ENCODE measurements at places on chromosomes 1 and 21. TPM values are rescaled to one million over a fixed set of nuclear protein-coding genes. Genes with fewer than 3 reads are reported as not detected.

GRCh38 chr1:192954705-192955265, 104.4 kb downstream of the UCHL5 start:
- DNase-seq, result peak; percentile 59

- no peak for DNase-seq
Observed at GRCh38 chr1:154954541-154954940, 1.4 kb downstream of the PBXIP1 start.

- DNase-seq, result no peak
Observed at GRCh38 chr1:76503100-76503499, 364.2 kb upstream of the ST6GALNAC5 start.

DNA sequence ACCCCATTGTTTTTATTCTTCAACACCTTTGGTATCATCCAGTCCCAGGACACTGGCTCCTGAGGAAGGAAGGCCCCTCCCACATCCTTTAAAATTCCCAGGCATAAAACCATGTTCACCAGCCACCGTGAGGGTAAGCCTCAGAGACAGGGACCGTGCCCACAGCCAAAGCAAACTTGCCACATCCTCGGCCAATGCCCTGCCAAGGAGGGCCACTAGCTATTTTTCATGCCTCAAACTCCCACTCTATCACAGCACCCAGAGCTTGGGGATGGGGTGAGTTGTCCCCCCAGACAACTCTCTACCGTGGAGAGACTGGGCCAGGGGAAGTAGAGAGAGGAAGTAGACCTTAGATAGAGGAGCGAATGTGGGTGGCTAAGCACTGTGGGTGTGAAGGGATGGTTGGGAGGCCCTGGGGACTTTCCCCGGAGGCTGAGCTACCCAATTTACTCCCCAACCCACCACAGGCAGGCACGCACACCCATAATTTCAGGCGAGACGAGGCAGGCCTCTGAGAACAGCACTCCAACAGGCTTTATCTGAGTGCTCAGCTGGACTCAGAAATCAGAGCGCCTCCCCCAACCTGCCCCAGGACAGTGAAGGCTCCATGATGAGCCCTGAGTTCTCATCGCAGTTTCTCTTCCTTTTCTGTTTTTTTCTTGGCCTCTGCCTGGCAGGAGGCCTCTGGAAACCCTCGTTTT, 15.9 kb upstream of the BTG2 start:
- no peak for DNase-seq

DNA sequence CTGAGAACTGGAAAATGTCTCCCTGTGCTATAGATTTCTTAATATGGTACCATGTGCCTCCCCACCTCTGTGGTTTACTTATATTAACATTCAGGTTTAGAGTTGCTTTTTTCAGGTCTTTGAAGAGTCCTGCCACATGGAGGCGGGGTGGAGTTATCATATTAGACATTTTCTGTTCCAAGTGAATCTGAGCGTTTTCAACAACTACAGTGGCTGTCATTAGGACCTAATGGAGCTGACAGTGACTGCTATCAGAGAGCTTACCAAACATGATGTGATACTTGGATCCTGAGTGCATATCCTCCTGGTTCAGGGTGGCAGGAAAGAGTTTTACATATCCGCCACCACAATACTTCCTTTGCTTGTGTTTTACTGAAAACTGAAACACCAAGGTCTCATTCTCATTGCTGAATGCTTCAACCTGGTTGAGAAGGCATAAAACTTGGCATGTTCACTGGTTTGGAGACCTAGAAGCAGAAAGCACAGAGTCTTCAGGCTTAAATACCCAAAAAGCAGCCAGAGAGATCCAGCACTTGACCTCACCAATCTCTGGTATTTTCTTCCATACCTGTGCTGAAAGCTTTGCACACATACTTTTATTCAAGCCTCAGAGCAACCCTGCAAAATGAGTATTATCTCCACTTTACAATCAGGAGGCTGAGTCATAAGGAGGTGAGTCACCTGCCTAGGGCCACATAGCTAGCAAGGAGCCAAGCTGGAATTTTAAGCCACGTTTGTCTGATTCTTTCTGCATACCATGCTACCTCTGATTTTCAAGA, 47.4 kb upstream of the OSBPL9 start:
- peak; percentile 51 for DNase-seq

DNA sequence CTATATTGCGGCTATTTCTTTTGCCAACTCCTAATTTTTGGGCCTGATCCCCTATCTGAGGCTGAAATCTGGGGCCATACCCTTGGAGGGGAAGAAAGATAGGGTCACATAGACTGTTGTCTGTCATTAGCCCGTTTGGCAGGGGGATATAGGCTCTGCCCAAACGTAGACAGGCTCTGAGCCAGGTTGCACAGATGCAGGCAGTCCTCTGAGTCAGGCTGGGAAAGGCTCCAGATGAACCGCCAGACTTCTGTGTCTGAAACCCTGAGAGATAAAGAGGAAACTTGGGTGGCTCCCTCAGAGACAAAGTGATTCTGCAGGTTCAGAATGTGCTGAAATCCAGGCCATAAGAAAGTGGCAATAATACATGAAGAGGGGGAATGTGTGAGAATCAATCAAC, 4.0 kb upstream of the CAP1 start:
- no peak for DNase-seq

- no peak for DNase-seq
Observed at GRCh38 chr1:15452216-15452615, 4.3 kb upstream of the CELA2A start.

- DNase-seq, result no peak
Observed at GRCh38 chr1:15786581-15786980, 20.9 kb downstream of the UQCRHL start.

DNA sequence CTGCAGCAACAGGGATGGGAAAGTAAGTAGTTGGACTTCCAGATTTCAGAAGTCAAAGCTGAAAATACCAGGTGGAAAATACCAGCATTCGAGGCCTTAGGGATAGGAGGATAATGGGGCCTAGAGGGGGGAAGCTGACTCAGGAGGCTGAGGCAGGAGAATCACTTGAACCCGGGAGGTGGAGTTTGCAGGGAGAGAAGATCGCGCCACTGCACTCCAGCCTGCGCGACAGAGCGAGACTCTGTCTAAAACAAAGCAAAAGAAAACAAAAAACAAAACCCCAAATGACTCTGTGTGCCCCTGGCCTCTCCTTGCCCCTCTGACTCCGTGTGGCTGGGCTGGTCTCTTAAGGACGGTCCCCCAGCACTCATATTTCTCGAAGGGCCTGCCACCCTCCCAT, 3.4 kb downstream of the SH2D2A start:
- no peak for DNase-seq

GRCh38 chr1:172398970-172399755, 21.3 kb upstream of the C1orf105 start:
- DNase-seq, result peak; percentile 90

DNA sequence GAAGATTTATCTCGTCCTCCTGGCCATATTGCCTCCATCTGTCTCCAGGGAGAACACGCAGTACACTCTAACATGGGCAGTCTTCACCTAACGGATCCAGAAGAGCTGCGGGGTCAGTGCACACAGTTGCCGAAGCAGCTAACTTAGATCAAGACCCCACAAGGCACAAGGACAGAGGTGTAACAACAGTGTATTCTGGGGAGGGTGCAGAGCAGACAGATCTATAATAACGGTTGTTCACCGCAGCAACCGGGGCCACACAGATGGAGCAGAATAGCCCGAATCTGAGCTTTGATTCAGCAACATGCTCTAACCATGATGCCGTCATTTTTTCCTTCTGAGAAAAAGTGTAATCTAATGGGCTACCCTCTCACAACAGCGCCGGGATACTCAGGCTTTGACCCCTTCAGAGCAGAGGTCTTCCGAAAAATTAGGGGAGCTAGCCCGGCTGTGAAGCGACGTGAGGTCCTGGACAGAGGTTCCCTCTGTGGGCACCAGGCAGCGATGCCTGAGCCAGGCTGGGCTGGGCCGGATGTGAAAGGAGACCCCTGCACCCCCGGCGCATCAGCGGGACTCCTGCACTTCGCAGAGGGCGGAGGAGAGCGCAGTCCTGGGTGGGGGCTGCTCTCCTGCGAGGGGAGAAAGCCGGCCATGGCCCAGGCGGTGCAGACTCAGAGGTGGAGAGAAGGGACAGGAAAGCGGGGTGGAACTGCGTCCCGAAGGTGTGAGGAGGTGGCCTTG, 57.5 kb downstream of the BCL9 start:
- DNase-seq, result peak; percentile 8

GRCh38 chr1:182406012-182406411, 5.5 kb upstream of the TEDDM1 start:
- no peak for DNase-seq

DNA sequence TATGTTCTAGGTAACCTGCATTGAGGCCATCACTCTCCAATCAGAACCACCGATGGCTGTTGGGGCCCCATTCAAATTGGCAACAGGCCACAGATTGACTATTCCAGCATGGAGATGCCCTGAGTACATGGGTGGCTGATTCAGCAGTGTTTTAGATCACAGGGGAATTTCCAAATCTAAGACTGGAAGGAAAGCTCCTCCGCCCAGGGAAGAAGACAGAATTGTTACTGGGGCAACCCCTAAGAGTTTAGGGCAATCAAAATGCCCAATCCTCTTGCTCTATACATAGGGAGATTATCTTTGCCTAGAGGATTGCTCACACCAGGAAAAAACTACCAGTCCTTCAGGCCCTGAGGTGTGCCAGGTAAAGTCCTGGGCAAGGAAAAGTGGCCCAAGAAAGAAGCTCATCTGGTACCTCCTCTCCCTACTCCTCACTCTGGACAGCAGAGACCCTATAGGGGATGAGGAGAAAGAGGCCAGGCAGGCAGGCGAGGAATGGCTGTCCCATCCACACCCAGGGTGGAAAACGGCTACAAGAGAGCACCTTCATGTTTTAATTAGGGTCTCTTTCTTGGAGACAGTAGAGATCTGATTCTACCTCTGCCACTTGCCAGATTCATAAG, 5.8 kb downstream of the S100A8 start:
- no peak for DNase-seq

GRCh38 chr1:88985692-88986091, 6.7 kb downstream of the KYAT3 start:
- DNase-seq, result no peak

- DNase-seq, result no peak
Observed at GRCh38 chr1:56933606-56934005, 32.2 kb downstream of the C8B start.

GRCh38 chr1:101175886-101176285, 60.9 kb upstream of the S1PR1 start:
- no peak for DNase-seq

DNA sequence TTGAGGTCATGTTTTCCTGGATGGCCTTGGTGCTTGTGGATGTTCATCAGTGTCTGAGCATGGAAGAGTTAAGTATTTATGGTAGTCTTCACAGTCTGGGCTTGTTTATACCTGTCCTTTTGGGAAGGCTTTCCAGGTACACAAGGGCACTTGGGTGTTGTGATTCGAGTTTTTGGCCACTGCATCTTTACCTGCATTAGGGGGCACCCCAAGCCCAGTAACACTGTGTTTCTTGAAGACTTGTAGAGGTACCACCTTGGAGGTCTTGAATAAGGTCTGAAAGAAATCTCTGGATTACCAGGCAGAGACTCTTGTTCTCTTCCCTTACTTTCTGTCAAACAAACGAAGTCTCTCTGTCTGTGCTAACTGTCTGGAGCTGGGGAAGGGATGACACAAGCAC, 34.4 kb upstream of the ROR1 start:
- DNase-seq, result no peak

GRCh38 chr1:112389689-112390088, 6.3 kb upstream of the CTTNBP2NL start:
- no peak for DNase-seq

GRCh38 chr1:99829269-99829668, 20.9 kb upstream of the AGL start:
- DNase-seq, result no peak

DNA sequence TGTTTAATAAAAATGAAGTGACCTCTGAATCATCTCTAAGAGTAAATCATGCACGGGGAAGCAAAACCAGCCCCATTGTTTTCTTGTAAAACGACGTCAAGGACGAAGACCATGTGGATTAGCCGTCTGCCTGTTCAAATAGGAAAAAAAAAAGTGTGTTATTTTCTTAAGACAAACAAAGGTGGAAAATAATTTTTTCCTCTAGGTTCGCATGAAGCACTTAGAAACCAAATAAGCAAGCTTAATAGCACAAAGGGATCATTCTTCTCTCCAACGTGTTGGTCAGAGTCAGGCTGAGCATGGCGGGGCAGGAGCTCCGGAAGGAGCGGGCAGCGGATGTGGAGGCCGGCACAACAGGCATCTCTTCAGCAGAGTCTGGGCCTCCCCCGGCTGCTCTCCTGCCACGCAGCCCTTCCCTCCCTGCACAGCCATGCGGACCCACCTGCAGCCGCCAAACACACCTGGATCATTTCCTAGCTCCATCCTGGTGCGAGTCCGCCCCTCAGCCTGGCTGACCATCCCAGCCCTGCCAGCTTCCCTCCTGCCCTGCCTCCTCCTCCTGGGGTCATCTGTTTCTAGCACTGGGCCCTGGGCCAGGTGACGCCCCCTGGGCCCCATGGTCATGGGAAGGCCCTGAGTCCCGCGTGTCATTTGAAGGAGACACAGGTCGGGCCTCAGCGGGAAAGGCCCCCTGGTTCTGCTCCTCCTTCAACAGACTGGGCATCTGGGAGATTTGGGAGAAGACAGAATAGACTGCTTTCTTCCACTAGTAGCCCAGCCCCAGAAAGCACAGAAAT, 40.2 kb downstream of the MX1 start:
- peak; percentile 7 for DNase-seq

DNA sequence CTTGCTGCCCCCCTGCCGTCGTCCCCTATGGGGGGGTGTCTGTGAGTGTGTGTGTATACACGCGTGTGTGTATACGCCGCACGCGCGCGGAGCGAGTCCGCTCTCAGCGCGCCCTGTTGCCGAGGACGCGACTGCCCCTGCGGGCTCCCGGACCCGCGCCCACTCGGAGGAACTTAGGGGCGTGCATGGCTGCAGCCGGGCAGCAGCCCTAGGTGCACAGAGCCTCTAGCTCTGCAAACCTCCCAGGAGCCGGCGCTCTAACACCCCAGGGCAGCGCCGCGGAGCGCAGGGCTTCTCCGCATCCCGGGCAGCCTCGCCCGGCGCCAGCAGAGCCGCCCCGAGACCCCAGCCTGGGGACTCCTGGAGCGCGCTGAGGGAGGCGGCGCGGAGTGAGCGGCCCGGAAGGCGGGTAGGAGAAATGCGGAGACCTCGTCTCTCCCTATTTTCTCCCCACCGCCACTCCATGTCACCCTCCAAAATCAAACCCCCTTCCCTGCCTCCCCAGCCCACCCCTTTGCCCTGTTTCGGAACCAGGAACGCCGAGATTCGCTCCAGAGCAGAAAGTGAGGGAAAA, 574 bp downstream of the ITPKB start:
- no peak for DNase-seq

GRCh38 chr1:209364716-209365115, 218.8 kb upstream of the CAMK1G start:
- no peak for DNase-seq

LIX1L gene
- polyA plus RNA-seq, result 10.5 TPM

RGS4 gene
- polyA plus RNA-seq, result not detected

MPZ gene
- polyA plus RNA-seq, result 0.17 TPM

GJB4 gene
- not detected for polyA plus RNA-seq
